Endothelial cell of umbilical vein (primary cell): ENCODE measurements at places on chromosomes 13 and 19.

- DNase-seq, result no peak
Observed at GRCh38 chr13:33863188-33863789, 45.3 kb downstream of the RFC3 start.

GRCh38 chr19:12721656-12722565 is 1.8 kb downstream of the TNPO2 start:
- peak; percentile 78 for DNase-seq

DNA sequence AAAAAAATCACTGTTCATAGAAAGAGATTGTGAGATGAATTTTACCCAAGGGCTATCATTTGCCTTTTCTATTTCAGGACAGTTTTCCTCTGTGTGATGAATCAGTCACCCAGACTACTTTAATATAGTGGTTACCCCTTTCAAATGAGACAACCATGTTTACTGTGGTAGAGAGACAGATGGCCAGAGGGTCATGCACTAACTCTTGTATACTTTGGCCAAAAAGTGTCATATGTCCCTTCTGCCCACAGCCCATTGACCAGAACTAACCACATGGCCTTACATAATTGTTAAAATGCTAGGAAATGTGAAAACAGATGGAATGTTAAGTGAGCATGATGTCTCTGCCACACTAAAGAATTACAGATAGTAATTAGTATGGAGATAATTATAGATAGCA is 498.7 kb downstream of the DACH1 start:
- DNase-seq, result no peak

DNA sequence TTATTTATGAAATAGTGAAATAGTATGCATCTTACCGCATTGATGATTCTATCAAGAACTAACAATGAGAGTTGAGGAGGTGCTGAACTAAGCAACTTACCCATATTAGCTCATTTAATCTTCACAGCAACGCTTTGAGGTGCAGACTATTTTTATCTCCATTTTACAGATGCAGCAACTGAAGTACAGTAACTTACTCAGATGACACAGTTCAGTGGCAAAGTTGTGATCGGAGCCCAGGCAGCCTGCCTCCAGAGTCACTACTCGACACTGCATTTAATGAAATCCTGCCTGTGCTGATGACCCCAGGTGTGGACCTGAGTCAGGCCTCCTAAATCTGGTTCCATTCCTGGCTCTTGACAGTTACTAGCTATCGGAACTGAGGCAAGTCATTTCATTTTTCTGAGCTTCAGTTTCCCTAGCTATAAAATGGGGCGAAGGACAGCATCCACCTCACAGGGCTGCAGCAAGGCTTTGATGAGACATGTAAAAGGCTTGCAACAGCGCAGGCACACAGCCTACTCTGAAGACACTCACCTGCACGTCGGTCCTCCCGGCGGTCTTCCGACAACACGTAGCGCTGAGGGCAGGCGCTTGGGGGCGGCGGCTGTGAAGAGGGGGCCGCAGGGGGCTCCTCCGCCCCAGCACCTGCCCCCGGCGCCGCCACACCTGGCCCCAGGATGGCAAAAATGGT is 1.5 kb downstream of the MYPOP start:
- no peak for DNase-seq

DNA sequence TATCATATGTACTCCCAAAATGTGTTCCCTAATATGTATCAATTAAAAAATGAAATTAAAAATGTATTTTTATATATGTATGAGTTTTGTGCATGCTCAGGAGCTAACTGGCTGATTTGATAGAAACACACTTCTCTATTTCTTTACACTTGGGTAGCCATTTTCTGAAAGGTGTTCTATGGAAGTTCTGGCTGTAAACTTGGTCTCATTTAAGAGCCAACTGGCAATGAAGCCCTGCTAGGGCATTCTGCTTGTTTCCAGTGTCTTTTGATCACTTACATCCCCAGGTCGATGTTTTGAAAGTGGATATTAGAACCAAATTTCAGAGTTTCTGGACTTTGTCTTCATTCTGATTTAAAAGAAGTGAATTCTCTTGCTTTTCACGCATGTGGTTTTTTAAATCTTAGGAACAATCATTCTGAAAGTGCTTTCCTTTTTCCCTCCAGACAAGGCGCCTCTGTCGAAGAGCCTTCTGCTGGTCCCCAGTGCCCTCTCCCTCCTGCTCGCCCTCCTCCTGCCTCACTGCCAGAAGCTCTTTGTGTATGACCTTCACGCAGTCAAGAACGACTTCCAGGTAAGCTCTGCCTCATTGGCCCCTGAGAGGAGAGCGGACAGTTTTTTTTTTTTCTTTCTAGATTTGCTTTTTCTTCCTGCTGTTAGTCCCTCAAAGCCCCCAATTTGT is 20.1 kb downstream of the GPR18 start:
- DNase-seq, result no peak
